ENCODE measurements at places on chromosomes 11 and 22.

DNA sequence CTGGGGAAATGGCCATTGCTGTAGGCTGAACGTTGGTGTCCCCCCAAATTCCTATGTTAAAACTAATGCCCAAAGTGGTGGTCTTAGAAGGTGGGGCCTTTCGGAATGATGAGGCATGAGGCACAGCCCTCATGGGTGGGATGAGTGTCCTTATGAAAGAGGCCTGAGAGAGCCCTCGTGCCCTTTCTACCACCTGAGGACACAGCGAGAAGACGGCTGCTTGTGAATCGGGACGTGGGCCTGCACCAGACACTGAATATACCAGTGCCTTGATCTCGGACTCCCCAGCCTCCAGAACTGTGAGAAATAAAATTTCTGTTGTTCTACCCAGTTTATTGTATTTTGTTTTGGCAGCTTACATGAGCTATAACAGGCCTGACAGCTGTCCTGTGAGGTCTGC is 162.9 kb upstream of the B3GAT1 start:
- DNase-seq = no peak

DNA sequence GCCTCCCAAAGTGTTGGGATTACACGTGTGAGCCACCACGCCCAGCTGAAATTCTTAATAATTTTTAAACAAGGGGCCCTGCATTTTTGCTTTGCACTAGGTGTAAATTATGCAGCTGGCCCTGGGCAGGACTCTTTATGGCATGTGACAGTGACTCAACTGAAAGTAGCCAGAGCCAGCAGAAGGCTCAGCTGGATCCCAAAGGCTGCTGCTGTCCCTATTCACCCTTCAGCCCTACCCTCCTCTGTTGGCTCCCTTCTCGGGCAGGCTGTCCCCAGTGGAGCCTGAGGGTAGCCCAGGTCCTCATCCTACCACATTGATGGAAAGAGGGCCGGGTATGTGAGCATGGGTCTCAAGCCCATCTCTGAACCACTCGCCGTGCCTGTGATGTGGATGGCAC is 45.6 kb downstream of the CD82 start:
- peak; percentile 35 for DNase-seq

GRCh38 chr22:17262976-17263375 is 43.7 kb upstream of the ADA2 start:
- DNase-seq = no peak

DNA sequence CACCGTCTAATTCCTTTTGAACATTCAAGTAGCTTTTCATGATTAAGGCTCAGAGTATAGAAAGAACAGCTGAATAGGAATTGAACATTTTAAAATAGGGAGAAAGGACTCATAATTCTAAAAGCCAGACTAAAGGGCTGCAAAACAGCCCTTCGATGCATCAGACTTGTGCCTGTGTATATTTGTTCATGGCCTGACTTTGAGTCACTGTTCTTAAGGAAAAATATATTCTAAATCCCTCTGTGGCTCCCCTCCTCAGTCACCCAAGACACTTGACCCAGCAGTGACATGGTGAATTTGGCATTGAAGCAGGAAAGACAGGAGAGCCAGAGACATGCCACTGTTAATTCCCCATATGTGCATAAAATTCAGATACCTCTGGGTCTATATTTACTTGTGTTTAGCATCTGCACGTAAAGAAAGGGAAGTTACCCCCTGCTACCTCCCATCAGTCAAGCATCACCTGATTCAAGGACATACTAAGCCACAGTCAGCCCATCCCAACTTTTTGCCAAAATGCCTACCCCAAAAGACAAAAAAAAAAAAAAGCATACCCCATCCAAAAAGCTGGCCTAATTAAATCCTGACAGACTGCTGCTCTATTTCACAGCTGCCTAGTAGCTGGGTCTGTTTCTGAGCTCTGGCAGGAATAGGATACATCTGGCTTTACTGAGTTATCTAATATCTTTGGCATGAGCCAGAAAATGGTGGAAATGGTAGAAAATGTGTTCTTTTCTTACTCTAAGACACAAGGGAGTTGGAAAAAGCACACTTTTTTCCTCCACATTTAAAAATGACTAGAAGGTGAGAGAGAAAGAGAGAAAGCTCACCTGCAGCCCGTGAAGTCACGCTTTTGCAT is 93.5 kb downstream of the COMMD9 start:
- DNase-seq = no peak

- DNase-seq = peak; percentile 90
Observed at GRCh38 chr11:99370549-99371216, 349.9 kb downstream of the CNTN5 start.

DNA sequence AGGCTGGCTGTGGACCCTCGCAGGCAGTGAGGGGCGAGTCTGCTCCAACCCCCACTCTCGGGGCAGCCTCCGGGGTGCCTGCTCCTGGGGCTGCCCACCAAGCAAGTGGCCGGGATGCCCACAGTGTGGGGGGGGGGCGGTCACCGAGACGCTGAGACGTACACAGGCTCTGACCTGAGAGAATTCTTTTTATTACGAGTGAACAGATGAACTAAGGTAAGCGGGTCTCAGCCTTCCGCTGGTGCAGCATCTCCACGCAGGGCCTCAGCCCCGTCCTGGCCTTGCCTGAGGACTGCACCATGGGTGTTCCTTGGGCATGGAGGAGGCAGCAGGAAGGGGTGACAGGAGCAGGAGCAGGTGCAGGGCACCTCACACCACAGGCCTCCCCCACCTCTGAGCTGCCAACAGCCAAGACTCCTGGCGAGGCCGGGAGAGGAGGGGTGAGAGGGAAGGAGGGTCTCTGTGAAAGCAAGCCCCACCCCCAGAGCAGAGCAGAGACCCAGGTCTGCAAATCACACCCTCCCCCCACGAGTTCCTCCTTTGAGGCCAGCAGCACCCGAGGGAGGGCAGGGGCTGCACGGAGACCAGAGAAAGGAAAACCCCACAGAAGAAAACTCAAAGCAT is 17.2 kb downstream of the MOB2 start:
- no peak for DNase-seq

DNA sequence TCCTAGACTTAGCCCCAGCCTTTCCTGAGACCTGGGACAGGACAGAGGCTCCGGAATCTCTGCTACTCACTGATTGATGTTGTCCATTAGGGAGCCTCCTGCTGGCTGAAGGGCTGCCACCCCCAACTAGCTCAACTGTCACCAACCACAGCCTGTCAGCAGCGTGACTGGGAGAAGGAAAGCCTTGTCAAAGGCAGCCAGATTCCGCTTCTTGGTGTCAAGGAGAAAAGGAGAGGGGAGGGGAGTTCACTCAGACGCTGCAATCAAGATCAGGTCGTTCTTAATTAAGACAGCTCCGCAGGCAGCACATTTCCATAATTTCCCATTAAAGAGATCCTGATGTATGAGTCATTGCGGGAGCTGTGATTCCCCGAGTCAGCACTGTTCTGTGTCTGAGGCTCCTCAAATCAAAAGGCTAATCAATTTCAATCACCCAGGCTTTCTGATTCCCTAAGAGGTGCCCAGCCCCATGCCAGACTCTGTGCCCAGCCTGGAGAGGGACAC is 152.8 kb upstream of the ZBED5 start:
- peak; percentile 47 for DNase-seq

- DNase-seq = no peak
Observed at GRCh38 chr11:70302419-70302752, 31.9 kb downstream of the PPFIA1 start.

GRCh38 chr11:102546923-102547471 is 16.4 kb upstream of the MMP7 start:
- DNase-seq = peak; percentile 57

DNA sequence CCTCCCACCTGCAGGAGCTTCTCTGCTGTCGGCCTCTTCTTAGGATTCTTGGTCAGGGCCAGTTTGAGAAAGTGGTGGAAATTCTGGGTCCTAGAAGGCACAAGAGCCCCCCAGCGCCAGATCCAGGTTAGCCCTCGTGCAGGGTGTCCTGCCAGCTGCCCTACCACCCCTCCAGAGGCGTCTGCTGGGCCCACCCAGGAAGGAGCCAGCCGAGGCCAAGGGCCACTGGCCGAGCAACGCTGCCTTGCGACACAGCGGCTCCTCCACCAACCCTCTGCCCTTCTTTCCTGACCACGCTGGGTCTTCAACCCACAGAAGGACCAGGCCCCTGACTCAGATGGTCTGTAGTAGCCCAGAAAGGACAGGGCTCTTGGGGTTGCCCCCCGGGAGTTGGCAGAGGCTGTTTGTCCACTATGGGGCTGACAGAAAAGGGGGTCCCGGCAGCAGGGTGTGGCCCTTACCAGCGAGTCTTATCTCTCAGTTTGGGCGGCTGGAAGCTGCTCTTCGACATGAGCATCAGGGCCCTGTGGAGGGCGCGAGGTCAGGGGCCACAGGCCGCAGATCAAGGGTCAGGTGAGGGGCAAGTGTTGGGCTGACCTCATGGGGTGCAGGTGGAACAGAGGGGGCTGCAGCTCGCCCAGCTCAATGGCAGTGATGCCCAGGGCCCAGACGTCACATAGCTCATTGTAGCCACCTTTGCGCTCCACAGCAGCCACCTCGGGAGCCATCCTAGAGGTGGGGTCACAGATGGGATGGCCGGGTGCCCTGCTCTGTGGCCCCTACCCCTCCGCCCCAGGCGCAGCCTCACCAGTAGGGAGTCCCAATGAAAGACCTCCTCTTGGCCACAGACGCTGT is 2.5 kb downstream of the MAP4K2 start:
- DNase-seq = no peak

GRCh38 chr11:17861036-17861755 is 126.6 kb downstream of the KCNC1 start:
- no peak for DNase-seq

- DNase-seq = no peak
Observed at GRCh38 chr11:61611309-61611708, 30.4 kb upstream of the SYT7 start.

DNA sequence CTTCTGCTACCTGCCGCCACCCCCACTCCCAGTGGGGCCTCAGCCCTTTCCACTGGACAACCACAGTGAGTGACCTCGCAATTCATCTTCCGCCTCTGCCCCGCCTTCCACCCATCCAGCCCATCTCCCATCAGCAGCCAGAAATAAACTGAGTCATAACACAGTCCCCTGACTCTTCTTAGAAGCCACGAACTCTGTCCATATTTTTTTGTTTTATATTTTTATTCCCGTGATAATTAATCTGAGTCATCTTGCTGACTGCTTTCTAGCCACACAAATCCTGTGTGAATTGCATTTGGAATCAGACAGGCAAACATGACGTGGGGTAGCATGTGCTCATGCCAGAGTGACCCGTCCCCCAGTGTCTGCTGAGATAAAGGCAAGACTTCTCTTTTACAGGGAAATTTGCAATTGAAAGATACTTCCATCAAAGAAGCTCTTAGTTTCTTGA is 7.0 kb downstream of the FADD start:
- DNase-seq = peak; percentile 67

GRCh38 chr11:64247729-64248531 is 1.2 kb upstream of the PPP1R14B start:
- no peak for DNase-seq

GRCh38 chr11:131278472-131278871 is 91.9 kb upstream of the NTM start:
- DNase-seq = no peak

- no peak for DNase-seq
Observed at GRCh38 chr11:117676501-117676900, 120.5 kb downstream of the DSCAML1 start.

DNA sequence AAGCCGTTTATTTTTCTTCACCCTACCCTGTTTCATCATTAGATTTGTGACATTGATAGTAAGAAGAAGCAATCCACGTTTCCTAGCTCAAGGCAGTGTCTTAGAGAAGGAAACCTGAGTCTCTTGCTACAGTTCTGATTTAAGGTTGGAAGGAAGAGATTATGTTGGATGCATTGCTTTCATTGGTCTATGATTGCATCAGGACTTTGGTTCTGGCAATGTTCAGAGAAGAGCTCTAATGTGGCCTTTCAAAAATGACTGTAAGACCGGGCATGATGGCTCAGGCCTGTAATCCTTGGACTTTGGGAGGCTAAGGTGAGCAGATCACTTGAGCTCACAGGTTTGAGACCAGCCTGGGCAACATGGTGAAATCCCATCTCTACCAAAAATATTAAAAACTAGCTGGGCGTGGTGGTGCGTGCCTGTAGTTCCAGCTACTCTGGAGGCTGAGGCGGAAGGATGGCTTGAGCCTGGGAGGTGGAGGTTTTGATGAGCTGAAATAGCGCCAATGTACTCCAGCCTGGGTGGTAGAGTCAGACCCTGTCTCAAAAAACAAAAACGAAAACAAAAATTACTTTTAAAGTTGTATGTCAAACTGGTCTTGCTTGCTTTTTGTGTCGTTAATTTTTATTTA is 4.1 kb downstream of the NUCB2 start:
- DNase-seq = no peak

GRCh38 chr22:31179345-31179744 is 19.4 kb downstream of the RNF185 start:
- DNase-seq = peak; percentile 83

- DNase-seq = peak; percentile 46
Observed at GRCh38 chr11:111183706-111184105, 61.8 kb upstream of the POU2AF2 start.

DNA sequence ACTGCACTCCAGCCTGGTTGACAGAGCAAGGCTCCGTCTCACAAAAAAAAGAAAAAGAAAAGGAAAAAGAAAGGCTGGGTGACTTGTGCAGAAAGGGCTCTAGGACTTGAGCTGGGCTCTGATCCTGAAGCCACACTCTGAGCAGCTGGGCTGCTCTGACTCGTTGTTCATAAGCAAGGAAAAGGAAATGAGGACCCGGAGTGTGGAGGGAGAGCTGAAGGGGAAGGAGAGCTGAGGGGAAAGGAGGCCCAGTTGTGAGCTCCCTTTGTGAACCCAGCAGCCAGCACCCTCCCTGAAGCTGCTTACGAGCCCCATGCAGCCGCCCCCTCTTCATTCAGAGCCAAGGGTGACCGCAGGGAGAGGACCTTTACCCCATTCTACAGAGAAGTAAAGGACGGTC is 12.3 kb upstream of the SH3BP1 start:
- no peak for DNase-seq

- no peak for DNase-seq
Observed at GRCh38 chr22:19483481-19484244, 3.9 kb downstream of the CDC45 start.

DNA sequence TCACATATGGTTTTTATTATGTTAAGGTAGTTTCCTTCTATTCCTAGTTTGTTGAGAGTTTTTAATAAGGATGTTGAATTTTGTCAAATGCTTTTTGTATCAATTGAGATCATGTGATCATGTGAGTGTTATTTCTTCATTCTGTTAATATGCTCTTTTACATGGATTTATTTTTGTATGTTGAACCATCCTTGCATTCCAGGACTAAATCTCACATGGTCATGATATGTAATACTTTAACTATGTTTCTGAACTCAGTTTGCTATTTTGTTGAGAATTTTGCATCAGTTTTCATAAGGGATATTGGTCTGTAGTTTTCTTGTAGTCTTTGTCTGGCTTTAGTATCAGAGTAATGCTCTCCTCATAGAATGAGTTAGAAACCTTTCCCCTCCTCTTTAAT is 43.2 kb downstream of the KCNQ1 start:
- no peak for DNase-seq

Data from M059J (cell line).